ENCODE measurements at places on chromosomes 2 and 18. TPM values are rescaled to one million over a fixed set of nuclear protein-coding genes. Genes with fewer than 3 reads are reported as not detected.
A peak's percentile ranks its signal among the peaks of the same experiment; 100 is the strongest.

GRCh38 chr18:10116574-10116973, 202.8 kb downstream of the VAPA start:
- no peak for DNase-seq
- no peaks in the 10 kb centered on the region for H3K4me1 ChIP-seq
- no peaks in the 10 kb centered on the region for H3K36me3 ChIP-seq
- no peaks in the 10 kb centered on the region for H3K27me3 ChIP-seq
- no peak overlapping the region for H3K27ac ChIP-seq

GRCh38 chr2:38505779-38506178, 96.9 kb downstream of the HNRNPLL start:
- no peak overlapping the region for H3K4me3 ChIP-seq
- peaks cover 3% of the 10 kb centered on the region for H3K4me1 ChIP-seq
- H3K27me3 ChIP-seq = peaks cover 8% of the 10 kb centered on the region
- H3K27ac ChIP-seq = no peak overlapping the region
- no peaks in the 10 kb centered on the region for H3K36me3 ChIP-seq

DNA sequence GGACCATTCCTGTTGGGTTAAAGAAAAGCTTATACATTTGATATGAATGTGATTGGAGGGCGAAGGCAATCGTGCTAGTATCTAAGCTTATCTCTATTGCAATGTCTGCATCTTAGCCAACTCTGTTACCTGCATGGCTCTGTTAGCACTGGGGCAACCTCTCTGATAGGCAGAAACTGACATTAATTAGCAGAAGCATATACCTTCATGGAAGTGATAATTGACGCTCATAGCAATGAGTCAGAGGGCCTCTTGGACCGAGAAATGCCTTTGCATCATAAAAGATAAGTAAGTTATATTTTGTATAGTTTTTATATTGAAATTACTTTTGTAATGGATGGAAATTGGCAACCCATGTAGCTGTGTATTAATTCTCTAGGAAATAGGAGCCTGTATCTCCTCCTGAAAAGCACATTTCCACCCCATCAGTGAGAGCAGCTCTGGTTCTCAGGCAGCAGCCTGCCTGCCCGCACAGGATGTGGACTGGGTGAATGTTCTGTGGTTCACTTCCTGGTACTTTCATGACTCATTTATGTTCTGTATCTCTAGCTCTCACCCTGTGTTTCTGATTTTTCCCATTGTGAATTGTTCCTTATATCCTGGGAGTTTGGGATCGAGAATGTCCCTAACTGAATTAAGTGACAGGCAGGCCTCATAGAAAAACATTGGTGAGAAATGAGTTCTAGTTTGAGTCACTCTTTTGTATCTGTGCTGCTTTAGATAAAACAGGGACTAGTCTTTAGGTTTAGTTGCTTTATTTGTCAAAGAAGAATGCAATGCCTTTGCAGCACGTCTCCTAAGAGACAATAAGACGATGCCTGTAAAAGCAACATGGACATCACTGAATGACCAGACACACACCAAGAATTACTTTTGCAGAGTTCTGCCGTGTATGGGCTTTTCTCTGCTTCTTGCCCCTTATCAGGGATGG, 344.9 kb downstream of the DCDC2C start:
- DNase-seq = peak; percentile 58
- no peaks in the 10 kb centered on the region for H3K27me3 ChIP-seq
- no peak overlapping the region for H3K27ac ChIP-seq

- DNase-seq = no peak
- no peak overlapping the region for H3K4me3 ChIP-seq
- no peaks in the 10 kb centered on the region for H3K4me1 ChIP-seq
- peaks cover 2% of the 10 kb centered on the region for H3K36me3 ChIP-seq
- no peak overlapping the region for H3K27ac ChIP-seq
Measured at GRCh38 chr2:30612371-30612770, 165.3 kb downstream of the LCLAT1 start.

DNA sequence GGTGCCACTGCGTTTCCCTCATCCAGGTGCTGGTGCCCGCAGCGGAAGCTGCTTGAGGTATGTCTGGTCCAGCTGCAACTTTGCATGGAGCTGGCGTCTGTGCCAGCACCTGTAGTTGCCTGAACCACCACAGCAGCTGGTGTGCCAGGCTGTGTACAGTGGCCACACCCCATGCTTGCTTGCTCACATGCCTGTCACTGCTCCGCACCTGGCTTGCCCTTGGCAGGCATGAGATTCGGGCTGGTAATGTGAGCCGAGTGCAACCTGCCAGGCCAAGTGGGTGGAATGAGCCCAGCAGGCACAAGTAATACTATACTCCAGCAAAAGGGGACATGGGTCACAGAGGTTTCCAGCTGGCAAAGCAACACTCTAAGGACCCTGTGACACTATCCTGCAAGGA, 1123.3 kb upstream of the ACVR2A start:
- H3K4me1 ChIP-seq = no peaks in the 10 kb centered on the region
- no peaks in the 10 kb centered on the region for H3K36me3 ChIP-seq
- no peaks in the 10 kb centered on the region for H3K27me3 ChIP-seq
- no peak for DNase-seq

DNA sequence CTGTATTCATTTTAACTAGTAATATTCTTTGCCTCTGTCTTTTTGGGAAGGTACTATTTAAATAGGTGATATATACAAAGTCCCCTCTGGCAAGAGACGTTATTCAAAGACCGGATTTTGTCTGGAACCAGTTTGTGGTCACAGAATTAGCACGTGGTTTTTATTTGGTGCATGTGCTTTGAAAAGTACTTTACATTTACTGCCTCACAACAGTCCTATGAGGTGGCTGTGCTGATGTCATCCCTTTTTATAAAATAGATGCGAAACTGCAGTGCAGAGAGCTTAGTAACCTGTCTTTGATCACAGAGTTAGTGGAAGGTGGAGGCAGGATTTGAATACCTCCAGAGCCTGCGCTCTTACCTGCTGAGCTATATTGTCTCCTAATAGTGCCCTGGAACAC, 4.0 kb downstream of the LPIN1 start:
- peak; percentile 80 for DNase-seq
- peak overlapping the region; percentile 54 for H3K4me3 ChIP-seq
- no peaks in the 10 kb centered on the region for H3K27me3 ChIP-seq
- H3K27ac ChIP-seq = peak overlapping the region; percentile 89

ATOH8 gene
- total RNA-seq = not detected

All from activated CD8-positive, alpha-beta T cell treated with anti-CD3 and anti-CD28 coated beads for 36 hours (primary cell).